Ecto neural progenitor cell (in vitro differentiated cells): ENCODE measurements at places on chromosomes 6 and 20.

DNA sequence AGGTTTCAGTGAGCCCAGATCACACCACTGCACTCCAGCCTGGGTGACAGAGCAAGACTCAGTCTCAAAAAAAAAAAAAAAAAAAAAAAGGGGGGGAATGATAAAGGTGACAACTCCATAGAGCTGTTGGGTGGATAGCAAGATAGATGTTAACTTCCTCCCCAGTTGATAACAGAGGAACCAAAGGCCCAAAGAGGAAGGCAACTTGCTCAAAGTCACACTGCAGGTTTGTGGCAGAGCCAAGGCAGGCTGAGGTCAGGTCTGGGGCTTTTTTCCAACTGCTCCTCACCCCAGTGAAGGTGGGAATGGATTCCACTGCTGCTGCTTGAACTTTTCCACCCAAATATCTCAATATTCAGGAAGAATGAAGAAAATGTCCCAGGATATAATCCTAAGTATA is 26.7 kb downstream of the HCK start:
- DNase-seq = no peak

GRCh38 chr6:120875900-120876299 is 458.4 kb downstream of the TBC1D32 start:
- DNase-seq = no peak

GRCh38 chr6:15658181-15658744 is 4.6 kb downstream of the DTNBP1 start:
- no peak for DNase-seq

- DNase-seq = no peak
These were observed 27.6 kb downstream of the BCL2L1 start for GRCh38 chr20:31694842-31695593.

DNA sequence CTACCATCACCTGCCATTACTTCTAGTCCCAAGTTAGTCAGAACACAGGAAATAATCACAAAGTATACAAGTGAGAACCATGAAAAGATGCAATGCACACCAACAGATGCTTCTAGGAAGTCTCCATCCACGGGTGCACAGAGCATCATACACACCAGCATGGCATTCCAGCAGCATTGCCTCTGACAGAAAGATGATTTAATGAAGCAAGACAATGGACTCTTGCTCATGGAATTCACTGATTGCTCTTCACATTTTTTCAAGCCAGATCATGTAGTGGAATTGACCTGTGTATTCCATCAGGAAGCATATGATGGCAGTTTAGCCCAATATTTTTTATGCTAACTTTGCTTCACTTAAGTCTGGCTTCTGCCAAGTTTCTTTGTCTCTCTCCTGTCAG is 406.3 kb upstream of the RGS17 start:
- no peak for DNase-seq

- DNase-seq = no peak
These were observed 4.0 kb upstream of the ZC3H12D start for GRCh38 chr6:149488815-149489214.

GRCh38 chr6:15950962-15951569 is 177.8 kb upstream of the MYLIP start:
- DNase-seq = no peak

DNA sequence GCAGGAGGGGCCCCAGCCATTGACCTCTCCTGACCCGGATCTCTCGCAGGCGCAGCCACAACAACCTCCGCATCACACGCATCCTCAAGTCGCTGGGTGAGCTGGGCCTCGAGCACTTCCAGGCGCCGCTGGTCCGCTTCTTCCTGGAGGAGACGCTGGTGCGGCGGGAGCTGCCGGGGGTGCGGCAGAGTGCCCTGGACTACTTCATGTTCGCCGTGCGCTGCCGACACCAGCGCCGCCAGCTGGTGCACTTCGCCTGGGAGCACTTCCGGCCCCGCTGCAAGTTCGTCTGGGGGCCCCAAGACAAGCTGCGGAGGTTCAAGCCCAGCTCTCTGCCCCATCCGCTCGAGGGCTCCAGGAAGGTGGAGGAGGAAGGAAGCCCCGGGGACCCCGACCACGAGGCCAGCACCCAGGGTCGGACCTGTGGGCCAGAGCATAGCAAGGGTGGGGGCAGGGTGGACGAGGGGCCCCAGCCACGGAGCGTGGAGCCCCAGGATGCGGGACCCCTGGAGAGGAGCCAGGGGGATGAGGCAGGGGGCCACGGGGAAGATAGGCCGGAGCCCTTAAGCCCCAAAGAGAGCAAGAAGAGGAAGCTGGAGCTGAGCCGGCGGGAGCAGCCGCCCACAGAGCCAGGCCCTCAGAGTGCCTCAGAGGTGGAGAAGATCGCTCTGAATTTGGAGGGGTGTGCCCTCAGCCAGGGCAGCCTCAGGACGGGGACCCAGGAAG is 4.5 kb upstream of the COL9A3 start:
- DNase-seq = no peak

DNA sequence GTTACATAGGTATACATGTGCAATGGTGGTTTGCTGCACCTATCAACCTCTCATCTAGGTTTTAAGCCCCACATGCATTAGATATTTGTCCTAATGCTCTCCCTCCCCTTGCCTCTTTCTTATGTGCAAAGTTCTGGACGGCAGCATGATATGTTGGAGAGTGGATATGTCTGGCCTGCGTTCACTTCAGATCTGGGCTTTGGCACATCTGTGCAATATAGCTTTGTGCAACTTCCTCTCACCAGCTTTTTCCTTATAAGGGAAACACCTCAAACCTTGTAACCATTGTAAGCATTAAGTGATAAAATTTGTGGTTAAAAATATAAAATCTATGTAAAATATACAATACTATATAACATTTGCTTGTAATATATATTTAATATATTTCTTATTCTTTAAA is 288.0 kb downstream of the PHACTR1 start:
- DNase-seq = no peak

- no peak for DNase-seq
These were observed 142.6 kb upstream of the PDE10A start for GRCh38 chr6:165805636-165806035.

DNA sequence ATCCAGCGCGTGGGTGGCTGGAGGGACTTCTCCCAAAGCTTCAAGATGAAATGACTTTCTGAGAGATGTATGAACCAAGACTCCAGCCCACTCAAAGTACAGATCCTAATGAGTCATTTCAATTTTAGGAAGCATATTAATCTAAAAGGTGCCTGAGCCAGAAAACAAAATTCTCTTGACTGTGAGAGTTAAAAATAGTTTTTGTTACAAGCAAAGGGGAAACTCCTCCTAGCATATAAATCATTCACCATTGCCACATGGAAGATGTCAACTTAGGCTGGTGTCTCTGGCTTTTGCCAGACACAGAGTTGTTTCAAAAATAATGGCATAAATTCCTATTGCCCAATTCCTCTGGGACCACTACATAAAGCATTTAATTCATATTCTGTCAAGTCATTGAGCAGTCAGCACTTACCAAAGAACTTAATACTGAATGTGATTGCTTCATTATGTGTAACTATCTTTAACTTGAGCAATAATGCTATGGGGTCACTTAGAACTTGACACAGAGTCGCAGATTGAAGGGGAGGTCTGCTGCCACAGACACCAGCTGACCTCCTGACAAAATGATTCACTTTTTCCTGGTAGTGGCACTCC is 280.6 kb downstream of the SLC35F1 start:
- no peak for DNase-seq

GRCh38 chr20:43942667-43943285 is 28.1 kb downstream of the TOX2 start:
- DNase-seq = no peak

- DNase-seq = no peak
These were observed 22.7 kb upstream of the HLA-DQA1 start for GRCh38 chr6:32614366-32615081.

- DNase-seq = no peak
These were observed 2.0 kb upstream of the TRMT11 start for GRCh38 chr6:125984311-125984710.

DNA sequence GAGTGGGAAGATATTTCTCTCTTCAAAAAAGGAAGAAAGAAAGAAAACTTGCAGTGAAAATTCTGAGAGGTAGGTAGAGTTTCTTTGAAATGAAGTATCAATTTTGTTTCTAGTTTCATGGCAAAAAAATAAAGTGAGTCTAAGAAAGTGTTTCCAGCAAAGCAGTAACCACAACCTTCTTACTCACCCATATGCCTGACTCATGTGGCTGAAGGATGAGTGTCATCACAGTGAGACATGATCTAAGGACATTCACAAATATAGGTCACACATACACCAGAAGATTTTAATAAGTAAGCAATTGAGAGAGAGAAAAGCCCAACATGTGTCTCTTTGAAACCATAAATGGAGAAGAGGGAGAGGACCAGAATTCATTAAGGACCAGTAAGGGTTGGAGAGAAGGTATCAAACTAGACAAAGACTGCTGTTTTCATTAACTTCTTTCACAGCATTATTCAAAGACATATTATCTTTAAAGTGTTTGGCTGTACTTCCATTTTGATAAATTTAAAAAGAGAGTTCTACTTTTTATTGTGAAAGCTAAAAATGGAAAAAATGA is 169.5 kb downstream of the FRK start:
- DNase-seq = no peak

- DNase-seq = no peak
These were observed 138.7 kb upstream of the SASH1 start for GRCh38 chr6:148203970-148204369.

GRCh38 chr6:1586861-1587450 is 22.8 kb upstream of the FOXC1 start:
- DNase-seq = no peak

- no peak for DNase-seq
These were observed 125.4 kb upstream of the SAMD5 start for GRCh38 chr6:147382945-147383554.

- DNase-seq = no peak
These were observed 113.7 kb upstream of the LOC128125822 start for GRCh38 chr6:63458480-63459115.

GRCh38 chr6:48080227-48081009 is 30.6 kb downstream of the PTCHD4 start:
- no peak for DNase-seq

- no peak for DNase-seq
These were observed 44.2 kb upstream of the TIAM2 start for GRCh38 chr6:154950979-154951344.

DNA sequence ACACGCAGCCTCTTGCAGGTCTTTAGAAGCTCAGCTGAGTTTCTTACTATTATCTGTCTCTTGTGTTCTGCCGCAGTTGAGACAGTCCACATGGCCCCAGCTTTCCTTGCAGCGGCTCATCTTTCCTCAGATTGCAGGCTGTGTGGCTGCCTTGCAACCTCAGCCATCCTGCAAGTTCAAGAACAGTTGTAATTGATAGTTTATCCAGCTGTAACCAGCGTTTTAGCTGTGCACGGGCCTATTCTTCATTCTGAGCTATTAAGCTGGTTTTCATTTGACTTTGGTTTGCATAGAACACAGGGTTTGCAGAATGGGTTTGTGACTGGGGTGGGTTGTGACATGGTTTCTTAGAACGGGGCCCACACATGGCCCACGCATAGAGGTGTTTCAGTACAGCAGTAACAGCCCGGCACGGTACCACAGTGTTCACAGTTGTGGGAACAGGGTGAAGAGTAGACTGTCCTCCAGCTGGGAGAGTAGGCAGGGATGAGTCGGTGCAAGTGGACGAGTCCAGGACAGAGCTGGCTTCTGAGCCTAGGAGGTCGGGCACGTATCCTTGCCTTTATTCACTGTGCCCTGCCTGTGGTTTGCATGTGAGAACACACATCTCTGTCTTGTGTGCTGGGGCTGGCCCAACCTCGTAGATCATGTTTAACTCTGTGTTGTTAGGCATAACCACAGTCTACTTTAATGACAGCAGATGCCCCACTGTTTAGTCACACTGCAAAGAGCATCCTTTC is 89.2 kb downstream of the RPP40 start:
- DNase-seq = no peak

DNA sequence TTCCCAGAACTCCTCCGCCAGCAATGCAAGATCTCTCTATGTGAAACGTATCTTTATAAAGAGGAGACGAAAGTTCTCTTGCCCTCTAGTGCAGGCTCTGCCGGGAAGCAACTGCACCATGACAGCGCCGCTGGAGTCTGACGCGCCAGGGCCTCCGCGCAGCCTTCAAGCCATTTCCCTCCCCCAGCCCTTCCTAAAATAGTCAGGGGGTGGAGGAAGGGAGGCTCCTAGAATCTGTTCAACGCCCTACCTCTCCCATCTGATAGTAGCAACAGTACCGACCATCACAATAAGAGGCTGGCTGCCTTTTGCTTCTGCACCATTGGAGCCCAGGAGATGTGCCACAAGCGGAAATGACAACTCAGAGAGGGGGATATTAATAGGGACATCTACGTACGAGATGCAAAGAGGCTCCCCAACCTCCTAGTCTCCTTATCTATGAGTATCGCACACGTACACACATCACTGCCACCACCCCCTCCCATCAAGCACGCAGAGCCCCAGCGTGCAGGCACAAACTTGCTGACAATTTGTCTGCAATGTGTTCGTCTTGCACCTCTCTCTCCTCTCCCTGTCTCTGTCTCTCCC is 1.0 kb downstream of the SYNE1 start:
- DNase-seq = peak; percentile 55

DNA sequence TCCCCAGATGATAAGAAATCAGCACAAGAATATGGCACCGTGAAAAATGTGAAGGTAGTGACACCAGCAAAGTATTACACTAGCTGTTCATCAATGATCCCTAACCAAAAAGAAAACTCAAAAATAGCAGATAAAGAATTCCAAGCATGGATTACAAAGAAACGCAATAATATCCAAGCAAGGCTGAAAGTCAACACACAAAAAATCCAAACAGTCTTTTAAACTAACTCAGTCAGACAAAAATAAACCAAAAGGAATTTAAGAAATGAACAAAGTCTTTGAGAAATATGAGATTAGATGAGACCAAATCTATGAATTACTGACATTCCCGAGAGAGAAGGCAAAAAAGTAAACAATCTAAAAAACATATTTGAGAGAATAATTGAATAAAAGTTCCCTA is 976.1 kb upstream of the MAP3K7 start:
- no peak for DNase-seq

GRCh38 chr6:24666097-24666640 is 530 bp downstream of the TDP2 start:
- DNase-seq = no peak

GRCh38 chr6:28981431-28981832 is 23.7 kb downstream of the ZNF311 start:
- DNase-seq = peak; percentile 81

DNA sequence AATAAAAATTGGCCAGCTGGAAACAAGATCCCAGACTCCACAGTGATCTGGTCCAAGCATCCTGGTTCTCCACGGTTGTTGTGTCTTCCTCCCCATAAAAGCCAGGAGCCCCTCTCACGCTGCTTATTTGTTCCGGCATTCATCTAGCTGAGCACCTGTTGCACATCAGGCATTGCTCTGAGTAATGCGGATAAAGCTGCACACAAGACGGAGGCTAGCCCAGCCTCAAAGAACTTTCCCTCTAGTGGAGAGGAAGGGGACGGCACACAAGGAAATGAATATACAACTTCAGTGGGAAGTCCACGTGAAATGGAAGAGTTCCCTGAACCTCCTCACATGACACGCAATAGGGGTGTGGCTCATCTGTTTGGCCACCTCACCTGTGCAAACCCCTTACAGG is 30.3 kb upstream of the NXT1 start:
- no peak for DNase-seq

DNA sequence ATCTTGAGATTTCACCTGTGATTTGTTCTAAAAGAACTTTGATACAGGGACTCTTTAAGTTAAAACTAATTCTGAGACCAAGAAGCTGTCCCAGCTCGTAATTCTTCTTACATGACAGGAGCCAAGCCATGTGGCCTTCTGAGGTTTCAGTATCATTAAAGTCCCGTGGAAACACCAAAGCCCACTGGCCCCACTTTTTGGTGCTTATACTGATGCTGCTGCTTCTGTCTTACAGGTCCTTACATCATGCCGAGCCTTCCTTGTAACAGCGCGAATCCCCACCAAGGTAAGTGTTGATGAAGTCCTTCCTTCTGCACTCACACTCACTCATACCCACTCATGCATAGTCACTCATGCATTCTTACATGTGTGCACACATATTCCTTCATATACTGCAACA is 140.7 kb downstream of the CARMIL1 start:
- no peak for DNase-seq
